ENCODE measurements at places on chromosomes 5 and 9. TPM values are rescaled to one million over a fixed set of nuclear protein-coding genes. Genes with fewer than 3 reads are reported as not detected.

GRCh38 chr9:107983181-107983603, 493.6 kb upstream of the KLF4 start:
- H3K36me3 ChIP-seq, result no peaks in the 10 kb centered on the region
- peaks cover 5% of the 10 kb centered on the region for H3K4me1 ChIP-seq
- no peak for DNase-seq

The SLC4A9 gene
- total RNA-seq, result not detected

The SMIM33 gene
- not detected for total RNA-seq

DNA sequence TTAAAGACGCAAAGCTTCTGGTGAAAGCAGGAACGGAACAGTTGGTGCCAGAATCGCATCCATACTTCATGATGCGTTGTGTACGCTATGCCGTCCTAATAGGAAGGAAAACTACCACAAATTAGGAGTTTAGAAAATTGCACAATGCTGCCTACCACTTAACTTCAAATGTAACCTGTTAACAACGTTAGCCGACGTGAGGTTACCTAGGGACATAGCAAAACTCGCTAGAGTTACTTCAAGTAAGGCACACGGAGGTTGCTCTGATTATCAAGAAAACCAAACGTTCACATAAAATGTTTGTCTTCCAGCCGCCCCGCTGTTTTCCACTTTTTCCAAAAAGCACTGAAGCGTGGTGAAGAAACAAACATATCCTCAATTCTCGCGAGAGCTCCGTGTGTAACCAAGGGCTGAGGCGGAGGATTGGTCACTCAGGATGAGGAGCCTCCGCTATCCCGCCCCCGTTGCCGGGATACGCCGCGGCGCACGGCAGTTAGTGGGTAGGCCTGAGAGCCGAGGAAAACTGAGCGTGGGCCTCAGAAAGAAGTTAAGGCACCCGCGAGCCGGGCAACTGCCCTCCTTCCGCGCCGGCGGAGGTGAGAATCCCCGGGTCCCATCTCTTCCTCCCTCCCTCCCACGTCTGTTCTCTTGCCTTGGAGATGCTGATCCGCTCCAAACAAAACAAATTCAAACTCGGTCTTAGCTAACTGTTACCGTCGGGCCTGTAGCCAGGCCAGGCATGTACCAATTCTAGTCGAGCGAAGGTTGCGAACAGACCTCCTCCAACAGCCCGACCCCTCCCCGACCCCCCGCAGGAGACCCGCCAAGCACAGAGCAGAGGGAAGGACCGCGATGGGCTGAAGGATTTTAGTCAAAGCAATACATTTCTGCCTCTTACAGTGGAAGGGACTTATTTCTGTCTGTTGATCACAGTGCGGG, at the start of gene IFT74:
Gene IFT74, plus strand, starts transcription at position 492 of the 939 bp plus-strand sequence. CDS start 5,556 bp downstream, outside the sequence.
- H3K4me1 ChIP-seq, result peaks cover 14% of the 10 kb centered on the region
- H3K27ac ChIP-seq, result peak within 1 kb of the TSS; percentile 100
- H3K36me3 ChIP-seq, result peaks cover 6% of the 10 kb centered on the region
- DNase-seq, result peak; percentile 99

DNA sequence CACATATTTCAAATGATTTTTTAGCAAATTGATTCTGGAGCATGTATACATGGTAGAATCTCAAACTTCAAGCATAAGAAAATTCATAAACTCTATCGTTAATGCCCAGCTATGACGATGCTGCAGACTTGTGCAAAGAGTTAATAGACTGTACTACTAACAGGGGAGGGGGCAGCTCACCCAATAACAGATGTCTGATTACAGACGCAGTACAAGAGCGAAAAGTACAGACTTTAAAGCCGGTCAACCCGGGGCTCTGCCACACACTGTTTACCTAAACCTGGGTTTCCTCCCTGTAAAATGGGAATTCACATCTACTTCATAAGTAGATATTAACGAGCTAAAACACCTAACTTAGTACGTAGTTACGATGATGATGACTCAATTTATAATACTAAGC, 651 bp downstream of the TRIM23 start:
- H3K4me1 ChIP-seq, result peaks cover 4% of the 10 kb centered on the region
- peak overlapping the region; percentile 97 for H3K27ac ChIP-seq
- peak overlapping the region; percentile 85 for H3K4me3 ChIP-seq
- peaks cover 14% of the 10 kb centered on the region for H3K36me3 ChIP-seq
- H3K27me3 ChIP-seq, result no peaks in the 10 kb centered on the region

DNA sequence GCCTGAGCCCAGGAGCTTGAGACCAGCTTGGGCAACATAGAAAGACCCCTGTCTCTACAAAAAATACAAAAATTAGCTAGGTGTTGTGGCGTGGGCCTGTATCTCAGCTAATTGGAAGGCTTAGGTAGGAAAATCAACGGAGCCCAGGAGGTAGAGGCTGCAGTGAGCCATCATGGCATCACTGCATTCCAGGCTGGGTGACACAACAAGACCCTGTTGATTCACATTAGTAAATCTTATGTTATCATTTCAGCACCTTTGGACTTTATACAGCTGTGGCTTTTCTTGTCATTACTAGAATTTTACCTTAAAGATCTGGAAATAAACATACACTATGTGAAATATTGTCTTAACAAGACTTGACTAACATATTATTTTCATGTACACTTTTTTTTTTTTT, 185.0 kb downstream of the ZNF608 start:
- H3K27me3 ChIP-seq, result no peaks in the 10 kb centered on the region
- no peaks in the 10 kb centered on the region for H3K36me3 ChIP-seq
- DNase-seq, result no peak
- H3K27ac ChIP-seq, result no peak overlapping the region
- no peaks in the 10 kb centered on the region for H3K4me1 ChIP-seq

Data from MCF 10A (cell line).